Stimulated activated CD4-positive, alpha-beta T cell treated with anti-CD3 and anti-CD28 coated beads, Interleukin-1b, Interleukin-23, amount 100 ng/mL, for 48 hours (primary cell): ENCODE measurements at places on chromosomes 2 and 18.

DNA sequence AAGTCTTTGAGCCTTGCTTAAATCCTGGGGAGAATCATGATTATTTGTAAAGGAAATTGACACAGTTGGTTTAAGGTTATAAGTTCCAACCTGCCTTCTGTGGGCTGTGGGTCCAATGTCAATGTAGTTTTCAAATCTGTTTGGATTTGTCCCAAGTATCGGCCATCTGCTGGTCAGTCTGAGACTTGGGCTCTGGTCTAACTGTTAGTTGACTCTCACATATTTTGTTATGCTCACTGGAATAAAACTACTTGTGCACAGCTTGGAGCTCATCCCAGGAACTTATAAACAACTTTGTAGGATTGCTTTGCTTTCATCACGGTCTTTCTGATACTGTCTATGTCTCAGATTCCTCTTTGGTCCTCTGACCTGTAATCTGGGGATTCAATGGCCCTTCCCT is 1026.2 kb upstream of the ZEB2 start:
- DNase-seq, result no peak

DNA sequence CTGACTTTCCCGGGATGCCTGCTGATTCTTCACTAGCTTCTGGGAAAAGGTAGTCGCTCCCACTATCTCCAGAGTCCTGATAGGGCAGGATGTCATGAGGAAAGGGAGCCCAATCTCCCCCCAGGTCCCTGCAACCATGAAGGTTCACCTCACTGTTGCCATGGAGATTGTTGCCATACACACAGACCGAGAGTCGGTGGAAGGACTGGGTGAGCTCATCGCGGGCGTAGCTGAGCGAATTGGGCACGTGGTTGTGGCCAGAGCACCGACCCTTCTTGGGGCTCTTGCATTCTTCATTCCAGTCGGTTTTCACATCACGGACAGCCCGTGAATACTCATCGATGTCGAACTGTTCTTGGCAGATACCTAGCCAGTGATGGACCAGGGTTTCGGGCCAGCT is 97.4 kb downstream of the MEP1B start:
- peak; percentile 4 for DNase-seq

- no peak for DNase-seq
Observed at GRCh38 chr2:143635302-143635701, 506.1 kb downstream of the ARHGAP15 start.

GRCh38 chr2:140600116-140600515 is 1530.7 kb downstream of the LRP1B start:
- no peak for DNase-seq

- no peak for DNase-seq
Observed at GRCh38 chr2:156649596-156649995, 213.4 kb downstream of the GPD2 start.

DNA sequence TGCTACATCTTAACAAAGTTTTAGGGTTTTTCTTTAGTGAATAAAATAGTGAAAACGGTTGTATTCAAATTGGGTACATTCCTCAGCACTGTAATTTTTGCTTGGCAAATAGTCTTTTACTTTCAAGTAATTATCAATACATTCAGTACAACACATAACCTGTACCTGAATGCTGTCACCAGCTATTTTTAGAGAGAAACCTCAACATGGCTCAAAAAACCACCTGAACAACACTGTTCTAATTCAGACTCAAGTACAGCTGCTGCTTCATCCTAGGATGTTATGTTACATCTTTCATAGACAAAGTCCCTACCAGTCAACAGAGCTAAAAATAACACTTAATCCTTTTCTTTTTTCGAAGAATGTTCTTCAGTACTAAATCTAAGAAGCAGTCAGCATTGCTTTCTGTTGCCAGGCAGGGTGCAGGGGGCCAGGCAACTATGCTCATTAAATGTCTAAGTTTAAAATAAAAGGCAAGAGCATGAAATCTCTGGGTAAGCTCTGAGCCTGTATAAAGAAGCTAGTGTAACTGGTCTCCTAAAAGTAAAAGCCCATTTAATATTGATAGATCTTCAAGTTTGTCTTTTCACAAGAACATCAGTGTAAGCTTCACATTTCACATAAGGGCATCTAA is 20.5 kb downstream of the PDIA6 start:
- no peak for DNase-seq

- peak; percentile 34 for DNase-seq
Observed at GRCh38 chr2:136238286-136239078, 120.5 kb upstream of the CXCR4 start.

DNA sequence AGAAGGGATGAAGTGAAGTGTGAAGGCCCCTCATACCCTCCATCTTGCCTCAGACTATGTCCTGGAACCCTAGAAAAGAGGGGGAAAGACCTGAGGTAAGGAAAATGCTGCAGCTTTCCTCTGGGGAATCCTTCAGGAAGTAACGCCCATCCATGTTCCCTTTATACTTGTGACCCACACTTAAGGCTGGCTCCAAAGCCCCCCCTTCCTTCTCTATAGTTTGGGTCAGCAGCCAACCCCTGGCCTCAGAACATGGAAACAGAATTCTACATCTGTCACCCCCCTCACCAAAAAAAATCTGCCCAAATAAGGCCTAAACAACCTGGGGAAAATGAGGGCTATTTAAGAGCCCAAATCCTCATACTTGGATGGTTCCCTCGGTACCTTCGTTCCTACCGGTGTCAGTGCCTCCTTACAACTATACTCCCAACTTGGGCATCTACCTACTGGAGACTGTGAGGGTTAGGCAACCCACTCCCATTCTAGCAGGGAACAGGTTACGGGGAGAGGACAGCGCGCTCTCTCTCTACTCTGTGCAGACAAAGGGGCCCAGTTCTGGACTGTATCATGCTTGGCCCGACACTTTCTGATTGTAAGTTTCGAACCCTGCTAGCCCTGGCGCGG is 689 bp downstream of the OST4 start:
- DNase-seq, result no peak

DNA sequence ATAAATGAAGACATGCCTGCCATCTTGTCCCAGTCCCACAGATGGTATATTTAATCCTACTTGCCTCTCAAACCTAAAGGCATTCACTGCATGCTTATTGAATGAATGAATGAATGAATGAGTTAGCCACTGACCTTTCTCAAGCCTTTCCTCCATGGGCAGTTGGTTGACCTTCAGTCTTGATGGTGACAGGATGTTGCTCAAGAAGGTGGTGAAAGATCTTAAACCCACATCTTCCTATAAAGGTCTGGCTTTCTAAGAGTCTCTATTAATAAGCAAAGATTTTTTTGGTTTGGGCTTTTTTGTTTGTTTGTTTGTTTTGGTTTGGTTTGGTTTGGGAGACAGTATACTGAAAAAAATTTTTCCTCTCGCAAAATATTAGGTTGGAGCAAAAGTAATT is 41.7 kb downstream of the KIAA2012 start:
- DNase-seq, result no peak

DNA sequence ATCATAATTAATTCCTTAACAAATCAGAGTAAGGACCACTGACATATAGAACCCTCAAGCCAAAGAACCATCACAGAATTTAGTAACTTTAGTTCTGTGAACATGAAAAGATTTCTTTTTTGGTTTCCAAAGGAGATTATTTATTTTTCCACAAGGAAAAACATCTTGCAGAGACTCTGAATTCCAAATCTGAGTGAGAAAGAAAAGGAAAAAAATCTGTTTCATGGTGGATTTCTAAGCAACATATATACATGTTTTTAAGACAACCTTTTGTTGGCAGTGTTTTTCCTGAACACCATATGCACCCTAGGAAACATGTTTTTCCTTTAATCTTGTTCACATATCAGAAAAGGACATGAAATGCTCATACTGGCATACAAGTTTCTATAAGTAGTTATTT is 149.8 kb downstream of the AGPS start:
- no peak for DNase-seq

- DNase-seq, result no peak
Observed at GRCh38 chr18:28398471-28398870, 221.5 kb upstream of the CDH2 start.

DNA sequence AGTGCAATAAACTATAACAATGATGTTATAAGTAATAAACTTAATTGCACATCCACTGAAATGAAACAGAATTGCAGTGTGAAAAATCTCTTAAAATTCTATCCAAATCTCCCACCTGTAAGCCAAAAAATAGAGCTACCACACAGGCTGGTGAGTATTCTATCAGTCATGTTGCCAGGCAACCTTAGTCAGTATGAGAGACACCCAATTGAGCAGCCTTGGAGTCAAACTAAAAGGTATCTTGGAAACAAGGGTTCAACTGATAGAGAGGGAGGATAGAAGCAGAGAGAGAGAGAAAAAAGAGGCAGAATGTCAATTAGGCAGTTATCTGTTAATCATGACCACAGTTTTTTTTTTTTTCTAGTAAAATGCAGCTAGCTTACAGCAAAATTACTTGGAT is 45.8 kb downstream of the GALNT13 start:
- DNase-seq, result no peak

DNA sequence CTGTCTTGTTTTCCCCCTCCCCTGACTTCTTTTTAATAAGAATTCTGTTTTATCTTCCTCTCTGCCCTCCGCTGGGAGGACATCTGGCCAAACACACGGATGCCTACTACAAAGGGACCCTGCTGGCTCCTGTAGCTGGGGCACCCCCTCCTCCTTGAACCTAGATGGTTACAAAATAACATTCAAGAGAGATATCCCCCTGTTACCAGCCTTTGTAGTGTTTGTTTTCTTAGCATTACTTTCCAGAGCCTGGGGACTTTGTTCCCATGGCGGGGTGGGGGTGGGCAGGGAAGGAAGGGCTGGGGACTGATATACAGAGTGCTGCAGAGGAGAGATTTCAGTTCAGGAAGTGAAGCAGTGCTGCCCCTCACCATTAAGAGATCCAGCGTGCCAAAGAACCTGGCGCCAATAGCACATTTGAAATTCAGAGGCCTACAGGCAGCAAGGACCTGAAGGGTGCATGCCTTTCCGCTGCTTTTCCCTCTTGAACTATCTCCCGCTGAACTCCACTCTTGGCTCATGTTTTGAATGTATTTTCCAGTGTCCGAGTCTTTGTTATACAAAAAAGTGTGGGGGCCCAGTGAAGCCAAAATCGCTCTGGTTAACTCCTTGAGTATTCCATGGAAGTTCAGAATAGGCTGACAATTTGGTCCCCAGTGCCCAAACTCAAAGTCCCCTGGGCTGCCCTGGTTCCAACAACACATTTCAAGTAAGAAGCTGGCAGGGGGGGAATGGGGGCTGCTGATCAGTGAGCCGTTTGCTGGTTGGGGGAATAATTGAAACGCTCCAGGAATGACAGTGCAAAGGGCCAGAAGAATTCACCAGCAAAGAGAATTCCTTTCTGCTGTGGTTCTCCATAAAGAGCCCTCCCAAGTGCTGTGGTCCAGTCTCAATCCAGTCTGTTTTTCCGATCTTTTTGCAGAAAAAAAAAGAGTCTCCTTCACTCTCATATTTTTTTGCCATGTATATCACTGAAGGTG is 94.8 kb upstream of the THOC1 start:
- DNase-seq, result no peak

DNA sequence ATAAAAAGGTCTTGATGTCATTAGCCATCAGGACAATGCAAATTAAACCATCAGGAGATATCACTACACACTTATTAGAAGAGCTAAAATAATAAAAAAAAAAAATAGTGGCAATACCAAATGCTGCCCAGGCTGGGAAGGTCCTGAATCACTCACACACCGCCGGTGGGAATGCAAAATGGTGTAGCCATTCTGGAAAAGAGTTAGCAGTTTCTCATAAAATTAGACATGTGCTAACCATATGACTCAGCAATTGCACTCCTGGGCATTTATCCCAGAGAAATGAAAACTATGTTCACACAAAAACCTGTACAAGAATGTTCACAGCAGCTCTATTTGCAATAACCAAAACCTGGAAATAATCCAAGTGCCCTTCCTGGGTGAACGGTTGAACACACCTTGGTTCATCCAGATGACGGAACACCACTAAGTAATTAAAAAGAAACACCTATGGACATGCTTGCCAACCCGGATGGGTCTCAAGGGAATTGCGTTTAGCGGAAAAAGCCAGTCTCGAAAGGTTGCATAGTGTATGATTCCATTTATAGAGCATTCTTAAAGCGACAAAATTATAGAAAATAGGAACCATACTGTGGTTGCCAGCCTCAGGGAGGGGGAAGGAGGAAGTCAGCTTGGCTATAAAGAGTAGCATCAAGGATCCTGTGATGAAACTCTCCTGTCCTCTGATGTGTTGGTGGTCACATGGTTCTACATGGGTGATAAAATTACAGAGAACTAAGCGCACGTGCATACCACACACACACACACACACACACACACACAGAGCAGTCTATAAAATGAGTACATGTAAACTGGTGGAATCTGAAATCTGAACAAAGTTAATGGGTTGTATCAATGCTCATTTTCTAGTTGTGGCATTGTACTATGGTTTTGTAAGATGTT is 4.6 kb downstream of the MBP start:
- peak; percentile 43 for DNase-seq

DNA sequence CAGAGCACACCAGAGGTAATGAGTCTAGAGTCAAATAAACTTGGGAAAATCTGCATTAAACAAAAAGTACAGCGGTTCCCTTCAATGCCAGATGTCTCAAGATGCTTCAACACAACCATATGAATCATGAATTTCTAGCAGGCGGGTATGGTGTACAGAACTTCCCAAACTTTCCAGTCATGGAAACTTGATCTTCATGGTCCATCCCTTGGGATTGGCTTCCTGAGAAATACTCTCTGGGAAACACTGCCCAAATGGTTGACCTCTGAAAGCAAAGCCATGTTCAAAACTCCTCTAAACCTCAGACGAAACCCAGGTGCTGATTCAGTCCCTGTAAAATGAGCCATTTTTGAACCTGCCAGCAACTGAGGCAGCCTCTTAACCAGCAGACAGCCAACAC is 16.4 kb upstream of the TMEM247 start:
- no peak for DNase-seq

- DNase-seq, result no peak
Observed at GRCh38 chr2:196403471-196403870, 232.1 kb upstream of the STK17B start.

- no peak for DNase-seq
Observed at GRCh38 chr18:13543144-13543543, 183.2 kb downstream of the FAM210A start.

DNA sequence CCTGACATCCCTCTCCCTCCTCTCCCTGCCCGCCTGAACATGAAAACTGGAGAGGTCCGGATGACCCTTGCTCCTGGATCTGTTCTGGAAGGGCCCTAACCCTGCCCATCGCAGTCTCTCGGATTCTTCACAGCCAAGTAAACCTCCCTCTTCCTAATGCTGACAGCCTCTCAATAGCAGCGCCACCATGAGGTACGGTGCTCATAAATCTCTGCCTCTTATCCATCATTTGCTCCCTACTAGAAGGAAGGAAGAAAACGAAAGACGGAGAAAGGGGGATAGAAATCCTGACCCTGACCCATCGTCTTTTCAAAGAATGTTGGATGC is 257.9 kb downstream of the BCL11A start:
- no peak for DNase-seq
